ENCODE measurements at places on chromosomes 1 and 21.

GRCh38 chr1:164602101-164602422, 43.1 kb downstream of the PBX1 start:
- DNase-seq = peak; percentile 94

GRCh38 chr1:233140974-233141373, 154.6 kb downstream of the PCNX2 start:
- DNase-seq = no peak

GRCh38 chr1:94851571-94851970, 31.4 kb downstream of the SLC44A3 start:
- DNase-seq = no peak

DNA sequence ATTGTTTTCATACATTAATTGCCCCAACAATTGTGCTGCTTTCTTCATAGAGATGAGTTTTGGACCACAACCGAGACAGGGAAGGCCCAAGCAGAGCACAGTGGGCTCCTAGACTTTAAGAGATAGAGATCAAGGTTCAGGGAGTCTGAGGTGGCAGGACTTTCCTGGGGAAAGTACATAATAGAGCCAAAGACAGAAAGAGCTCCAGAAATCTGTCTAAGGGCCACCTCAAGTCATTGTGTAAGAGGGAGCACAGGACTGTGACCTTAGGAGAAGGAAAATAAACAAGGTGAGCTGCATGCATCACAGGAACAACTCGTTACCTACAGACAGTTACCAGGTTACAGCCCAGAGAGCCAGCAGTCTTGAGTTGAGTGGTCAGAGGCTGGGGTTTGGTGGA, 41.3 kb upstream of the CR2 start:
- DNase-seq = no peak

- no peak for DNase-seq
Observed at GRCh38 chr21:17085707-17086106, 427.1 kb upstream of the CXADR start.

- no peak for DNase-seq
Observed at GRCh38 chr1:82844911-82845827, 1044.4 kb downstream of the ADGRL2 start.

- no peak for DNase-seq
Observed at GRCh38 chr1:28675924-28676257, 7.3 kb downstream of the GMEB1 start.

- DNase-seq = peak; percentile 79
Observed at GRCh38 chr1:9128520-9129265, at the start of gene GPR157. TSS of gene GPR157 (minus strand) at chr1:9129102. CDS start at chr1:9129027, 75 bp downstream.

- no peak for DNase-seq
Observed at GRCh38 chr1:53362851-53363642, 35.2 kb upstream of the LRP8 start.

GRCh38 chr1:230568008-230568407, 74.3 kb upstream of the COG2 start:
- peak; percentile 67 for DNase-seq

DNA sequence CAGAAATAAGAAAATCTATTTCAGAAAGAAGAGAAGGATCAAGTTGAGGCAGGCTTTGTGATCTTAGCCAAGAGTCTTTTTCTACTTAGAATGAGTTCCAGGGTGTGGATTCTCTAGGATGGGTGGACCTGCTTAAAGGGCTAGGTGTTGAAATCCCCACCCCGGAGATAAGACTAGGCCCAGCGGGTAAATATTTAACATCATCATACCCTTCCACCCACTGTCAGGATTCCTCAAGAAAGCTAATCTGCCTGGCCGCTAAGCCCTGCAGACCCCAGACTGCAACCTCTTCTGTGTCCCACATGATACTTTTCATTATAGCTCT, 5.8 kb downstream of the IGSF9 start:
- no peak for DNase-seq

- DNase-seq = no peak
Observed at GRCh38 chr1:68811806-68812205, 314.9 kb upstream of the DEPDC1 start.

Data from PC-3 (cell line).